D721Med (cell line): ENCODE measurements at places on chromosomes 11 and 22.
A peak's percentile ranks its signal among the peaks of the same experiment; 100 is the strongest.

- no peak for DNase-seq
Observed at GRCh38 chr11:116710001-116710674, 62.6 kb downstream of the BUD13 start.

DNA sequence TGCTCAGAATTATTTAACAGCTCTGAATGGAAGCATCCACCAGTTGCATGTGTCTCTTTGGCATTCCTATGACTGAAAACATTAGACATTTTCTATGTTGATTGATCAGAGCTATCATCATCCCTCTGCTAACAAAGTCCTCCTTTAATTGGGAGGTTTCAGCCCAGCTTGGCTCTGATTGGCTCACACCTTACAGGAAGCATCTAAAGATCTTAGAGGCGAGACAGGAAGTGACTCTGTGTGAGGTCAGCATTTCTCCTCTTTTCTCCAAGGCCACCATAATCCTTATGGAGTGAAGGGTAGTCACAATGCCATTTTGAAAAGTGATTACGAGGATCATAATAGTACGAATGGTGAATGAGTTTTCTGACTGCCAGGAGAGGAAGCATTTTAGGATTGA, 260.8 kb downstream of the MIAT start:
- DNase-seq, result no peak

GRCh38 chr11:43921561-43922294, 20.7 kb upstream of the C11orf96 start:
- DNase-seq, result no peak

DNA sequence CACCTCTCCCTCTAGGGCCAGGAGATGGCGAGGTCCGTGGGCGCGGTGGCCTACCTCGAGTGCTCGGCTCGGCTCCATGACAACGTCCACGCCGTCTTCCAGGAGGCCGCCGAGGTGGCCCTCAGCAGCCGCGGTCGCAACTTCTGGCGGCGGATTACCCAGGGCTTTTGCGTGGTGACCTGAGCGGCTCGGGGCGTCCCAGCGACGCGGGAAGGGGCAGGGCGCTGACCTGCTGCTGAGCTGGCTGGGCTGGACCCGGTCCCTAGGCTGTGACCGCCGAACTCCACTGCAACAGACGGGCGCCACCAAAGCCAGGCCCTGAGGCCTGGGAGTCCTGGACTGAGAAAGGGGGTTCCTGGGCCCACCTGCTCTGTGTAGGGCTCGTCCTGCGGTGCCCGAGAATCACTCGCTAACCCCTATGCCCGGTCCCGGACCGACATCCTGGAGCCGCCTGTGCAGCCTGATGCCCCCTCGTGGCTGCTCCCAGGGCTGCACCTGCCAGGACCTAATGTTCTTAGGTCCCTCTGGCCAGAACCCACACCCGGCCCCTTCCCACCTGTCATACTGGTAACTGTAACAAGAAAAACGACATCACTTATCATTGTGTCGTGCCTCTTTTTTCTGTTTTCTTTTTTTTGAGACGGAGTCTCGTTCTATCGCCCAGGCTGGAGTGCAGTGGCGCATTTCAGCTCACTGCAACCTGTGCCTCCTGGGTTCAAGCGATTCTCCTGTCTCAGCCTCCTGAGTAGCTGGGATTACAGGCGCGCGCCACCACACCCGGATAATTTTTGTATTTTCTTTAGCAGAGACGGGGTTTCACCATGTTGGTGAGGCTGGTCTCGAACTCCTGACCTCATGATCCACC, 15.0 kb downstream of the RHOD start:
- DNase-seq, result peak; percentile 72

DNA sequence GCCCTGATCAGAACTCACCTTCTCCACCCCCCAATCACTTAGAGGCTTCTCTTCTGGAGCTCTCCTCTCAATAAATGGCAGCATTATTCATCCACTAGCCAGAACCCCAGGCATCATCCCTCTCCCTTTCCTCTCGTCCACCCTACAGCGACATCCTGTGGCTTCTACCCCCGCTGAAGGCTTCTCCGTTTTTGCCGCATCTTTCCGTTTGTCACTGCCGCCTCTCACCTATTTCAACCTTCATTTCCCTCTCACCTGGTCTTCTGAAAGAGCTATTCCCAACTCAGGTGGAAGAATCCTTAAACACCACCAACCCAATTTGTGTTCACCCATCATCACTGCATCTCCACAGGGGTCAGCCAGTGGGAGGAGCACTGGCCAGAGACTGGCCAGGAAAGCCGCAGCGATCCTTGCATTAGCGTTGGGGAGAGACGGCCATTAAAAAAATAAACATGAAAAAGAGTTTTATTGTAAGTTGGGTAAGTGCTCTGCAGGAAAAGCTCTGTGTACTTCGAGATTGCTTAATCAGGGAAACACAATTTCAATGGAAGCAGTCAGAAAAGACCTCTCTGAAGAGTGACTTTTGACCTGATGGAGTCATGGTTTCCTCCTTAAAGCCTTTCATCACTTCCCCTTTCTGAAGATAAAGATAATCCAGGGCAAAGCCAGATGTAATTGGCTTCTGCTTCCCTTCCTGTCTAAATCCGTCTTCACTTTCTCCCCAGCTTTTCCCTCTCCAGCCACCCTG, 36.7 kb downstream of the SPATA19 start:
- DNase-seq, result no peak
